ENCODE measurements at places on chromosomes 11 and 22. TPM values are rescaled to one million over a fixed set of nuclear protein-coding genes. Genes with fewer than 3 reads are reported as not detected.

CHST1 gene
- total RNA-seq: 1.0 TPM

DNA sequence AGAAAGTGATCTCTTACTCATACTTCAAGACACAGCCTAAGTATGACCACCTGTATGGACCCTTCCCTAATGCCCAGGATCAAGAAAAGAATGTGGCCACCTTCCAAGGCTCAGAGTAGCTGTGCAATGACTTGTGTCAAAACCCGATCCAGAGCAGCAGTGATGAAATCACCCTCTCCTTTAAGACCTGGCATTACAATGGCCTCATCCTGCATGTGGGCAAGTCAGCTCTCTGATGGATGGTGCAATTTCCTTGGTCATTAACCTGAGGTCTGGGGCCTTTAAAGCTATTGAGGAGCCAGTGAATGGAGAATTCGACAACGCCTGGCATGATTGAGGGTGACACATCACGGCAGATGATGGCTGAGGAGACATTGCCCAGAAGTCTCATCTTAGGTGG is 9.1 kb upstream of the TUBA8 start:
- H3K36me3 ChIP-seq: peaks cover 21% of the 10 kb centered on the region
- no peak for DNase-seq
- no peaks in the 10 kb centered on the region for H3K4me1 ChIP-seq

GRCh38 chr11:65274735-65275682 is 13.2 kb downstream of the POLA2 start:
- no peaks in the 10 kb centered on the region for H3K27me3 ChIP-seq
- DNase-seq: peak; percentile 47
- H3K4me3 ChIP-seq: no peak overlapping the region
- peaks cover 35% of the 10 kb centered on the region for H3K4me1 ChIP-seq

DNA sequence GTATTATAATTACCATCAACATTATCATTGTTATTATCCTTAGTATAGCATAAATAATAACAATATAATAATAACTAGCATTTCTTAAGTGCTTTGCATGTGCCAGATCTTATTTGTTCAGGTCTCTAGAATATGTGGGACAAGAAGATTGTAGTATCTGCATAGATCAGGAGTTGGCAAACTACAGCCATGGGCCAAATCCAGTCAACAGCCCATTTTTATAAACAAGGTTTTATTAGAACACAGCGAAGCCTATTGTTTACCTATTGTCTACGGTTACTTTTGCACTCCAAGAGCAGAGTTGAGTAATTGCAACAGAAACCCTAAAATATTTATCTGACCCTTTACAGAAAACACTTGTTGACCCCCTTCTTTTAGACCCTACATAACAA is 81.4 kb downstream of the SLC1A2 start:
- no peaks in the 10 kb centered on the region for H3K27me3 ChIP-seq
- H3K27ac ChIP-seq: no peak overlapping the region
- no peaks in the 10 kb centered on the region for H3K36me3 ChIP-seq
- H3K4me1 ChIP-seq: no peaks in the 10 kb centered on the region
- DNase-seq: no peak

TEX54 gene
- not detected for total RNA-seq

DNA sequence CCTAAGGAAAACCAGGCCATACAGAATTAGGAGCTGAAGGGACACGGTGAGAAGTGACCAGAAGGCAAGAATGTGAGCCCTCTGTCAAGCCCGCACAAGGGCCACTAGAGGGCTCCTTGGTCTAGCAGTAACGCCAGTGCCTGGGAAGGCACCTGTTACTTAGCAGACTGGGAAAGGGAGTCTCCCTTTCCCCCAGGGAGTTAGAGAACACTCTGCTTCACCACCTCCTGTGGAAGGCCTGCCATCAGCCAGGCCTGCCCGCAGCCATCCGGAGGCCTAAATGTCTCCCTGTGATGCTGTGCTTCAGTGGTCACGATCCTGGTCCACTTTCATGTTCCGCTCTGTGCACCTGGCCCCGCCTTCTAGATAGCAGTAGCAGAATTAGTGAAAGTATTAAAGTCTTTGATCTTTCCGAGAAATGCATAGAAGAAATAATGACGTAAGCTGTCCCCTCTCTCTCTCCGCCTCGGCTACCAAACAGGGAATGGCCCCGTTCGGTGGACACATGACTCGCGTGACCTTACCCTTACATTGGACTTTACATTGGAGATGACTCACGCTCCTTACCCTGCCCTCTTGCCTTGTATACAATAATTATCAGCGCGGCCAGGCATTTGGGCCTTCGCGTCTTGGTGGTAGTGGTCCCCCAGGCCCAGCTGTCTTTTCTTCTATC is 10.7 kb upstream of the GSTP1 start:
- H3K4me1 ChIP-seq: peaks cover 4% of the 10 kb centered on the region
- H3K27ac ChIP-seq: no peak overlapping the region
- H3K36me3 ChIP-seq: no peaks in the 10 kb centered on the region

DNA sequence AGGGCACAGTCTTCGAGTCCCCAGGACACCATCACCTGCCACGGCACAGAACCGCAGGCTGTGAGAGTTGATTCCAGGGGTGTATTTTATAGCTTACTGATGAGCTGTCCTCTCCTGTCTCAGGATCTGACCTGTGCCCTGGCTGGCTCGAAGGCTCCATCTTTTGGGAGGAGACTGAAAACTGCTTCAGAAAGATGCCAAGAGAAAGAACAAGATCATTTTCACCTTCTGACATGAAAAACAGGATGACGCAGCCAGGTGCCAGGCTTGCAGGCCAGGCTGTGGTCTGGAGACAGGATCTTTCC is 2.2 kb downstream of the MRGPRD start:
- H3K4me3 ChIP-seq: no peak overlapping the region
- DNase-seq: no peak
- H3K27ac ChIP-seq: no peak overlapping the region
- H3K27me3 ChIP-seq: peaks cover 2% of the 10 kb centered on the region
- H3K36me3 ChIP-seq: no peaks in the 10 kb centered on the region

- H3K27ac ChIP-seq: no peak overlapping the region
- H3K36me3 ChIP-seq: peaks cover 6% of the 10 kb centered on the region
- no peak overlapping the region for H3K4me3 ChIP-seq
Measured at GRCh38 chr22:47052236-47053012, 290.0 kb downstream of the TBC1D22A start.

GRCh38 chr11:120554766-120555432 is 43.4 kb downstream of the GRIK4 start:
- no peak overlapping the region for H3K4me3 ChIP-seq
- peak overlapping the region; percentile 36 for H3K27ac ChIP-seq
- H3K27me3 ChIP-seq: peaks cover 23% of the 10 kb centered on the region
- DNase-seq: no peak
- H3K4me1 ChIP-seq: peaks cover 31% of the 10 kb centered on the region

C11orf21 gene
- total RNA-seq: 0.25 TPM

GRCh38 chr11:35330156-35330889 is 89.0 kb downstream of the SLC1A2 start:
- no peak for DNase-seq
- H3K27ac ChIP-seq: no peak overlapping the region
- no peaks in the 10 kb centered on the region for H3K36me3 ChIP-seq

GRCh38 chr11:37511425-37511933 is 913.4 kb upstream of the RAG2 start:
- peak overlapping the region; percentile 10 for H3K27ac ChIP-seq
- H3K4me1 ChIP-seq: peaks cover 26% of the 10 kb centered on the region
- H3K4me3 ChIP-seq: no peak overlapping the region
- peaks cover 4% of the 10 kb centered on the region for H3K36me3 ChIP-seq

DNA sequence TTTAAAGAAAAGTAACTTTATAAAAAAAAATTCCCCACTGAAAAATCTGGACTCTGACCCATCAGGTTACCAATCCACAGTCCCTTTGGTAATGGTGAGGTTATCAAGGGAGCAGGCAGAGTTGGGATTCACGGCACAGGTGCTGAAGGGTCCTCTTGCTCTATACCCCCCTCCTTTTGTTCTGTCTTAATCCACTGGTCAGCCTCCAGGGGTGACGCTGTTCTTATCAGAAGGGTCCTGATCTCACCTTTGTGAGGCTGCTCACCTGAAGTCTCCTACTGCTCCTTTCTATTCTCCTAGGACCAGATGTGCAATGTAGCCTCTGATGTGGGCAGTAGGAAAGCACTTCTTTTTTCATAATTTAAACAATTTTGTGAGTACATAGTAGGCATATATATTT is 80.6 kb upstream of the E2F8 start:
- DNase-seq: no peak
- no peak overlapping the region for H3K4me3 ChIP-seq
- peaks cover 11% of the 10 kb centered on the region for H3K4me1 ChIP-seq
- peaks cover 36% of the 10 kb centered on the region for H3K27me3 ChIP-seq
- H3K36me3 ChIP-seq: no peaks in the 10 kb centered on the region
- no peak overlapping the region for H3K27ac ChIP-seq

P4HA3 gene
- total RNA-seq: 1.7 TPM

- DNase-seq: no peak
- H3K4me1 ChIP-seq: no peaks in the 10 kb centered on the region
- no peaks in the 10 kb centered on the region for H3K36me3 ChIP-seq
- no peak overlapping the region for H3K4me3 ChIP-seq
Measured at GRCh38 chr11:75069473-75069872, 27.2 kb downstream of the OR2AT4 start.

DNA sequence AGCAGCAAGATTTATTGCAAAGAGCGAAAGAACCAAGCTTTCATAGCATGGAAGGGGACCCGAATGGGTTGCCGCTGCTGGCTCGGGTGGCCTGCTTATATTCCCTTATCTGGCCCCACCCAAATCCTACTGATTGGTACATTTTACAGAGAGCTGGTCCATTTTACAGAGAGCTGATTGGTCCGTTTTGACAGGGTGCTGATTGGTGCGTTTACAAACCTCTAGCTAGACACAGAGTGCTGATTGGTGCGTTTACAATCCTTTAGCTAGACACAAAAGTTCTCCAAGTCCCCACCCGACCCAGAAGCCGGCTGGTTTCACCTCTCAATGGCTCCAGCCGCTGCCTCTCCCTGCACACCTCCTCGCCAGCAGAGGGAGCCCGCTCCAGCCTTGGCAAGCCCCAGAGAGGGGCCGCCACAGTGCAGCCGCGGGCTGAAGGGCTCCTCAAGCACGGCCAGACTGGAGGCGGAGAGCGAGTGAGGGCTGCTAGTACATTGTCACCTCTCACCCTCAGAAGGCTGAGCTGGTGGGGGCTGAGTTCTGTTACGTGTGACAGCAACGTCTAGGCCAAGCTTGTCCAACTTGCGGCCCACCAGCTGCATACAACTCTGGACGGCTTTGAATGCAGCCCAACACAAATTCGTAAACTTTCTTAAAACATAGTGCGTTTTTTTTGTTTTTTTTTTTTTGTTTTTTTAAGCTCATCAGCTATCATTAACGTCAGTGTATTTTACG is 8.7 kb downstream of the PTH start:
- peaks cover 5% of the 10 kb centered on the region for H3K27me3 ChIP-seq
- peak overlapping the region; percentile 56 for H3K4me3 ChIP-seq
- H3K36me3 ChIP-seq: no peaks in the 10 kb centered on the region
- H3K27ac ChIP-seq: no peak overlapping the region
- no peaks in the 10 kb centered on the region for H3K4me1 ChIP-seq
- DNase-seq: no peak

SYT13 gene
- total RNA-seq: 6.8 TPM

- no peak overlapping the region for H3K4me3 ChIP-seq
- DNase-seq: no peak
- no peak overlapping the region for H3K27ac ChIP-seq
- peaks cover 6% of the 10 kb centered on the region for H3K4me1 ChIP-seq
- peaks cover 32% of the 10 kb centered on the region for H3K27me3 ChIP-seq
- no peaks in the 10 kb centered on the region for H3K36me3 ChIP-seq
Measured at GRCh38 chr11:132052904-132053303, 682.5 kb downstream of the NTM start.

GRCh38 chr22:36998620-36999351 is 20.5 kb downstream of the TST start:
- H3K27me3 ChIP-seq: peaks cover 28% of the 10 kb centered on the region
- H3K4me1 ChIP-seq: no peaks in the 10 kb centered on the region

IFITM2 gene
- total RNA-seq: 224 TPM

DNA sequence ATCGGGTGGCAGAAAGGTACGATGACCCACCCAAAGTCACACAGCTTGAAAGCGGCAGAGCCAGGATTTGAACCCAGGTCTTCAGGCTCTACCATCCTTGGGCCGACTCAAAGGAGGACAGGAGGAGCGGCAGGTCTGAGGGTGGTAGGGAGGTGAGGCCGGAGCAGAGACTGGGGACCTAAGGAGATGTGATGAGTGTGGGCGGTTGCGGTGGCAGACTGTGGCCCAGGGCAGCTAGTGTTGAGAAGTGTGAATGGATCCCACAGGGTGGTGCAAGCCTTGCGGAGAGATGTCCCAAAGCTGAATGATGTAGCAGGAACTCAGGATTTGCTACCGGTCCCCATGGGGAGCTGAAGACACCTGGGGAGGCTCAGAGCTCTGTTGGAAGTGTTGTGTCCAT is 180.2 kb downstream of the MYO18B start:
- no peak for DNase-seq
- H3K27ac ChIP-seq: no peak overlapping the region
- no peak overlapping the region for H3K4me3 ChIP-seq
- peaks cover 81% of the 10 kb centered on the region for H3K27me3 ChIP-seq

Data from mesothelial cell of epicardium (in vitro differentiated cells).